ENCODE measurements at places on chromosomes 4 and X.

GRCh38 chrX:69362354-69362753, 141.8 kb upstream of the NALF2 start:
- no peak for DNase-seq

GRCh38 chr4:95693594-95693993, 144.8 kb upstream of the UNC5C start:
- DNase-seq, result peak; percentile 43

GRCh38 chr4:143017210-143017609, 167.5 kb upstream of the USP38 start:
- no peak for DNase-seq

DNA sequence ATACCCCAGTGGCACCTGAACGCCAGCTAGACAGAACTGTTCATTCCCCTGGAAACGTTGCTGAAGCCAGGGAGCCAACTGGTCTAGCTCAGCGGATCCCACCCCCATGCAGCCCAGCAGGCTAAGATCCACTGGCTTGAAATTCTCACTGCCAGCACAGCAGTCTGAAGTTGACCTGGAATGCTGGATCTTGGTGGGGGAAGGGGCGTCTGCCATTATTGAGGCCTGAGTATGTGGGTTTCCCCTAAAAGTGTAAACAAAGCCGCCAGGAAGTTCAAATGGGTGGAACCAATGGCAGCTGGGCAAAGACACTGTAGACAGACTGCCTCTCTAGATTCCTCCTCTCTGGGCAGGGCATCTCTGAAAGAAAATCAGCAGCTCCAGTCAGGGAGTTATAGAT, 213.0 kb downstream of the NKX6-1 start:
- no peak for DNase-seq

- DNase-seq, result no peak
Observed at GRCh38 chr4:98620087-98620784, 38.2 kb downstream of the TSPAN5 start.

DNA sequence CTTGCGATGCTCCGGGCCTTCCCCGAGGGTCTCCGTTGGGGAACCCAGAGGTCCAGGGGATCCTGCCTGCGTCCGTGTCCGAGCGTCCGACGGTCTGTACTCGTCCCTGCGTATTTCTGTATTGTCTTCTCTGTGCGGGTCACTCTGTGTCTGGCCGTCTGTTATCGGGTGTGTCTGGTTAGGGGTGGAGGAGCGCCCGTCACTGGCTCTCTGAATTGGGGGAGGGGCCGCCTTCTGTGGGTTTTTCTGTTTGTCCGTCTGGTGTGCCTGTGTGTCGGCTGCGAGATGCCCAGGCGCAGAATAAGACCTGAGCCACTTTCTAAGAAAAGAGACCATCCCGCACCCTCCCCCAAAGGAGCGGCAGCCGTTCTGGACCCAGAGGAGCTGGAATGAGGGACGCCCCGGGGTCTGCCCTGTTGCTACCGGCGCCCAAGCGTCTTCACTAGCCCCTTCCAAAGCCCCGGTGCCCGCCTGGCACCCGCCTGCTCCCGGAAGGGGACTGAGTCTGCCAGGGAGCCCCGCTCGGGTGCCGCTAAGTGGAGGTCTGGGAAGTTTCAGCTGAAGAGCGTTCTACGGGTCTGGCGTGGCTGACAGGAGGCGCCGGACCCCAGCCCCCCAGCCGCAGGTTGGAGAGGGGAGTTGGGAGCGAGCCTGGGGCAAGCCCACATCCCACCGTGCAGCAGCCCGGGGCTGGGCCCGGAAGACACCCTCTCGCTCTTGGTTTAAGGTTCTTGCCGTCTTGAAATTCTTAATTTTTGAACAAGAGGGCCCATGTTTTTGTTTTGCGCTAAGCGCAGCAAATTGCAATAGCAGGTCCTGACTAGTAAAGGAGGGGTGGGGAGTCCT, 1.0 kb upstream of the OTOP1 start:
- no peak for DNase-seq

DNA sequence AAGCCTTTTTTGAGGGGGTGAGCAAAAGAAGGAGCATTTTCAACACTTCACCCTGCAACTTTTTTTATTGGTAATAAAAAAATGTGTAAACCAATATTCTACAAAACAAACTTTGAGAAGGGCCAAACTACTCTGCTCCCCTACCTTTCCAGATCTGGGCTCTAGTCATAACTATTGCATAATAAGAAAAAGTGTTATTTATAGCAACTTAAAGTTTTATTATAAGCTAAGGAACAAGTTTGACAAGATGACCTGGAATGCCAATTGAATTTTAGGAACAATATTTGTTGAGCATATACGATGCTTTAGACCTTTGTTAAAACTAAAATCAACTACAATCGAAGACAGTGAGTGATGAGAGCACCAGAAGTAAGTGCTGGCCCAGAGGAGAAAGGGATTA, 409.6 kb downstream of the IL15 start:
- DNase-seq, result no peak

- DNase-seq, result no peak
Observed at GRCh38 chr4:87092389-87093141, 127.9 kb downstream of the KLHL8 start.

DNA sequence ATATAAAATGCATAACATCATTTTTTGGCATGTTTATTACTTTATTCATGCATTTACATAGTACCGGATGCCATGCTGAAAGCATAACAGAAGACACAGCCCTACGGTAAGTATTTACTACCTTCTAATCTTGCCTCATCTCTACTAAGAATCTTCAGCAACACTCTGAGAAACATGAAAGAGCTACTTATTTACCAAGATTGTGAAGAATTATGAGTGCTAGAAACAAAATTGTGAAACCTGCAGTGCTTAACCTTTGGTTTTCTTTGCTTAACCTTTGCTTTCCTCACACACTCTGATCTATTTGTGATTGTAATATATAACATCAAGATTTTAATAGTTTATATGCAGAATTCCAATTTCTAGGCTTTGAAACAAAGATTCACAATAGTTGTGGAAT, 7.4 kb downstream of the ANTXR2 start:
- no peak for DNase-seq

DNA sequence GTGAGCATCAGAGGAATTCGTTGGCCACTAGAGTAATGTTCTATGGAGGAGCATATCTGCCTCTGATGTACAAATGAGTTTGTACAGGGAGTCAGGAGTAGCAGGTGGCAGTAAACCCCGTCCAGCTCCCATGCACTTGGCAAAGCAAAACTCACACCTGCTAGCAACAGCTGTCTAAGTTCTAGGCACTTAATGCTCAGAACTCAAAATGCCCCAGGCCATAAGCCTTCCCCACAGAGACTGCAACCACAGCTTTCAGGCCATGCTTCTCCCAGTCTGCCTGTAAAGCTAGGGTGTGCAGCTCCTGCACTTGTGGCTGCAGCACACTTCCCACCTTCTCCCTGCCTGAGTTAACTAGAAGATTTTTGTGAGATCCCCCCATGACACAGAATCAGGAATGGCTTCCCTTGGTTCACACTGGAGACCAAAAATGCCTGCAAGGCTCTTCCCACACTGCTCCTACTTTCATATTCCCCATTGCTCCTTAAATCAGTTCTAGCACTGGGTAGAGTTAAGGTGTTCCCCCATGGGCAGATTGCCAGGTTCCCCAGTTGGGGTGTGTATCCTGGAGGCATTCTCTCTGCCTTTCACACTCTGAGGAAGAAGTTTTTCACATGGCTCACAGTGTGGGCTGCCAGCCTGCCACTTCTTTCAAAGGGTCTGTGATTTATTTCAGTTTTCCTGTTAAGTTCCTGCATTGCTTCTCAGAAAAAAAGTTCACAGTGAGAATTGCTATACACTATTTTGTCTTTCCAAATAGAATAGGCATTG, 189.9 kb downstream of the STPG2 start:
- no peak for DNase-seq

DNA sequence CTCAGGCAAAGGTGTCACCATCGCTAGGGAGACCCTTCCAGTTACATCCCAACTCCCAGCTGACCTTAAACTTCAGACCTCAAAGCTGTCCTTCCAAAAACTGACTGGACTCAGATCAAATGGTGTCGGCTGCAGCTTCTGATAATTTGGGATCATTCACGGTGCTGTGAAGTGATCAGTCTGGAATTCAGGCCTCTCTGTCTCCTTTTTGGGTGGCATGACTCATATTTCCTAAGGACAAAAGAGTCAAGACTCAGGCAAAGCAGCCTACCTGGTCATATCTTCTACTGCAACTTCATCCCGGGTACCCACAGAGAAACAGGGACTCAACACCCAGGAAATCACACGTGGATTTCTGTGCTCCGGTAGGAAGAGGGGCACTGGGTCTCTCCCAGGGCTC, 87.6 kb downstream of the SORCS2 start:
- DNase-seq, result no peak

DNA sequence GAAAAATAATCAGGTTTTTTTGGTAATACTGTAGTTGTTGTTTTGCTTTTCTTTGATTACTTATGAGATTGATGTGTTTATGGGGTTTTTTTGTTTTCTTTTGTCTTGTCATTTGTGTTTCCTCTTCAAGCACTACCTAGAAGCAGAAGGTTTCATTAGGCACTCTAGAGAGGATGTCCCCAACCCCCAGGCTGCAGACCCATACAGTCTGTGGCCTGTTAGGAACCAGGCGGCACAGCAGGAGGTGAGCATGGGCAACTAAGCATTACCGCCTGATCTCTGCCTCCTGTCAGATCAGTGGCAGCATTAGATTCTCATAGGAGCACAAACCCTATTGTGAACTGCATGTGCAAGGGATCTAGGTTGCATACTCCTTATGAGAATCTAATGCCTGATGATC, 22.9 kb upstream of the NOCT start:
- DNase-seq, result no peak

- DNase-seq, result no peak
Observed at GRCh38 chrX:47460561-47460960, 22.5 kb downstream of the ZNF41 start.

DNA sequence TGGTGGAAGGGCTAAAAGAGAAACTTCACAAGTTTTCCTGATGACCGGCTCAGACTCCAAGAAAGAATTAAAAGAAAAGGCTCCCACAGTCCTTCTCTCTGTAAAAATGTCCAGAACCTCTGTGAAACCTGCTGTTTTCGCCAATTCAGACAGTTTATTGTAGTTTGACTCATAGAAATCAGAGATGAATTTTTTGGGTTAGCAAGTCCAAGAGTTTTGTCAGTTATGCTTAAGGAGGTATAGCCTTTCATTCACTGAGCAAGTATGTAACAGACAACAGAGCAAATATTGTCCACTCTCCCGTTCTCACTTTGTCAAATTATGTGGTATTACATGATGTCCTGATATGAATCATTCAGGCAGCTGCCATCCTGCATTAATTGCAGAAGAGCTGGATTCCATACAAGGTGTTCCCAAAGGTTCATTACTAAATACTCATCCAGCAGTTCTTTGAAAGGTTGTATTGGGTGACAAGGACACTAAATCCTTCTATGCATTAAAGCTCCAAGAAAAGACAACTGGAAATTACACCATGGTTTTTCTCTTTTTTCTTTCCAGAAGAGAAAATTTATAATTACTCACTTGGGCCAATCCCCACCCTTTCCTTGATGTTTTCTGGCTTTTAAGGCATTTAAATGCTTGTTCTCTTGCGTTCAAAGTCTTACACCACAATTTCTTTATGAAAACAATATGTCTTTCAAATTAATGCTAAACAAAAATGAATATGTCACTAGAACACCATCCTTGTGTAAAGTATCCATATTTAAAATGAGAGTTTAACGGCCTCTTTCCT, 30.0 kb upstream of the PLAC1 start:
- no peak for DNase-seq

DNA sequence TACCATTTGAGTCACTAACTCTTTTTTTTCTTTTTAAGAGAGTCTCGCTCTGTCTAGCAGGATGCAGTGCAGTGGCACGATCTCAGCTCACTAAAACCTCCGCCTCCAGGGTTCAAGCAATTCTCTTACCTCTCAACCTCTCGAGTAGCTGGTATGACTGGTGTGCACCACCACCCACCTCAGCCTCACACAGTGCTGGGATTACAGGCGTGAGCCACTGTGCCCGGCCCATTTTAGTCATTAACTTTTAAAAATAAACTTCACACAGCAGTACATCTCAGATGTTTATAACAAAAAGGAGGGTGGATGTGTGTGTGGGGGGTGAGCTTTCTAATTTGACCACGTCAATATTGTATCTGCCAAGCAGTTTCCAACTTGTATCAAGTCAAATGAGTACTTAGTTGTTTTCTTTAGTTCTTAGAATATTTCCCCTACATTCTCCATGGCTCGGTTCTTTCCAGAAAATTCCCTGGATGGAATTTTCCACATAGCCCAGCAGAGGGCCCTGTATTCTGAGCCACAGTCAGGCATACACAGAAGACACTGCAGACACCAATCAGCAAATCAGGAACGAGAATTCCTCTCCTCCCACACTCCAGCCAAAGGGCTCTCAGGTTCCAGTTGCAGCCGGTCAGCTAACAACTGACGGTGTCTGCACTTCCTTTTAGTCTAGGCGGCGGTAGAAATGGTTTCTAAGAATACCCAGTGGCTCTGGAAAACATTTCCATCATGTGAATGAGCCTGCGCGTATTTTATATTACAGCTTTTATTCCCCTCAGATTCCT, 20.1 kb upstream of the ARAF start:
- DNase-seq, result peak; percentile 90

DNA sequence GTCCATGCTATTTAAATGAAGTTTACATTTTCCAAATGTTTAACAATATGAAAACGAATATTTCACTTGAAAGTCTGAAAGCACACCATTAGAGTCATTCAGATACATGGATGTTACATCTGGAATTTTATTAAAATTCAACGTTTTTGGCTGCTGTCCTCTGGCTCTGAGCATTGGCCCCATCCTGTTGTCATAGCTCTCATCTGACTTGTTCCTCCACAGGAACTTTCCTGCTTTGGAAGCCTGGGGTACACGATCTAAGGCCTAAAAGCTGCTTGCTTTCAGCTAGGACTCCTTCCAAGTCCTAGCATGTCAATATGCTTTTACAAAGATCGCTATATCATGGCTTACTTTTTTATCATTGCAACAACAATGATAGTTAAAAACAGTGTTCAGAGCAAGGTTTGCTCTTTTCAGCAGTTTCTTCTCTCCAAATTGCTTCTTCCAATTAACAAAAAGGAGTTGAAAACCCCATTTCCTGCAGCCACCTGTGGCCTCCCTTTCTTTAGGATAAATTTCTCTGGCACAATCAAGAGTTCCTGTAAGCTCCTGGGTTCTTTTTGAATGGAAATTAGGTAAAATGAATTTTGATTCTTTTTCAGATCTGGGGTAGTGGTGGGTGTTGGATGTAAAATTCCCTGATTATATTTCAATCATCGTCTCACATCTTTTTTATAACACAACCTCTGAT, 413.4 kb upstream of the AGA start:
- no peak for DNase-seq

GRCh38 chr4:38309471-38309870, 349.3 kb downstream of the PTTG2 start:
- DNase-seq, result no peak

DNA sequence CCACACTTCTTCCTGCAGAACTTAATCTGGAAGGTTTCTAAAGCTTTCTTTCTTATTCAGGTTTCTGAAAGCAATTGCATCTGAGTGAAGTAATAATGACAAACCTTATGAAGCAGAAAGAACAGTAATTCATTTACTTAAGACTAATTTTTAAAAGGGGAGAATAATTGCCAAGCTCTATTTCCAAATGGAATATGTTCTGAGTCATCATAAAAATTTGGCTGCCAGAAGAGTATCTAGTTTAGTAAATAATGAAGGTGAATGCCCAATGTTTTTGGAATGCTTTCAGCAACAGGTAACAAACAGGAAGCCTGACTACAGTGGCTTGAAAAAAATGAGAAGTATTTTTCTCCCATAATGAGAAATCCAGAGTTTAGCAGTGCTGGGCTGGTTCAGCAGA, 227.3 kb upstream of the TET2 start:
- DNase-seq, result no peak

Measured in NCI-H526 (cell line).